Hypothalamus (tissue), 51 donors: ENCODE measurements at places on chromosomes 7 and 10.

DNA sequence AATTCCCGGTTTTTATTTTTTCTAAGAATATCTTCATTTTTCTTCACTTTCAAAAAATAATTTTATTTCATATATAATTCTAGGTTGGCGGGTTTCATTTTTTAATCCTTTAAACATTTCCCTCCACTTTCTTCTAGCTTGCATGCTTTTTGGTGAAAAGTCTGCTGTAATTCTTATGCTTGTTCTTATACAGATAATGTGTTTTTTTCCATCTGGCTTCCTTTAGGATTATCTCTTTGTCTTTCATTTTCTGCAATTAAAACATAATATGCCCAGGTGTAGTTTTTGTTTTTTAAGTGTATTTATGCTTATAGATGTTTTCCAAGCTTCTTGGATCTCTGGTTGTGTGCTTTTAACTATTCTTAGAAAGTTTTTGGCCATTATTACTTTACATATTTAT lies 341.3 kb upstream of the SEMA3C start:
- DNase-seq = no peak

- no peak for DNase-seq
Measured at GRCh38 chr10:117255835-117256460, 15.0 kb downstream of the SLC18A2 start.

- DNase-seq = no peak
Measured at GRCh38 chr7:37816922-37817590, 31.3 kb upstream of the NME8 start.

- DNase-seq = no peak
Measured at GRCh38 chr7:139186146-139186545, 44.9 kb upstream of the UBN2 start.

DNA sequence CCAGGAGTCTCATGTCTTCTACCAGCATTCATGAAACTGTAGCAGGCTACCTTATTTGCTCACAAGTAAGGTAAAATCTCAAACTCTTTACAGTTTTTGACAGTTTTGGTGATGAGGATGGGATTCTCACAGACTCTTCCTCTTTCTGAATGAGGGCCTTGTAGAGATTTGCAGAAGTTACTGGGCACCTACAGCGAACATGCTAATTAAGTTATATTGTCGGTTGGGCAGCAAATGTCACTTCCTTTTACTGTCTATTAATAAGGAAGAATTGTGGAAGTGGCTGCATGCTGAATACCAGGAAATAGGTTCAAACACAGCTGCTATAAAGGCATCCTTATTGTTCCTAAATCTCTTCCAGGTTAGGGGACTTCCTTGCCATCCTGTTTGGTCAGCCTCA lies 189.6 kb downstream of the DNAJC1 start:
- no peak for DNase-seq

DNA sequence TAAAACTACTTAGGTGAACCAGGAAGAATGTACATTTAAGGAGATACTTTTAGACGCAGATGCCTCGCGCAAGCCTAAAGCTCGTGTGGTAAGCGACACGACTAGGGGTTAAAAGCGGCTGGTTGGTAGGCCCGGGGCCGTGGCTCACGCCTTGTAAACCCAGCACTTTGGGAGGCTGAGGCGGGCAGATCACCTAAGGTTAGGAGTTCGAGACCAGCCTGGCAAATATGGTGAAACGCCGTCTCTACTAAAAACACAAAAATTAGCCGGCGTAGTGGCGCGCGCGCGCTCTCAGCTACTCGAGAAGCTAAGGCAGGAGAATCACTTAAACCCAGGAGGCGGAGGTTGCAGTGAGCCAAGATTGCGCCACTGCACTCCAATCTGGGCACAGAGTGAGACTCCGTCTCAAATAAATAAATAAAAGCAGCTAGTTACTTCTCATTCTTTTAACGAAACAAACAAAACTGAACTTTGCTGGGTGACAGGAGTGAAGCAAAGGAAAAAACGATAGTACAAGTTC lies 879 bp downstream of the NUDT5 start:
- peak; percentile 1 for DNase-seq

GRCh38 chr10:1190052-1190395 lies 133.8 kb downstream of the WDR37 start:
- no peak for DNase-seq

DNA sequence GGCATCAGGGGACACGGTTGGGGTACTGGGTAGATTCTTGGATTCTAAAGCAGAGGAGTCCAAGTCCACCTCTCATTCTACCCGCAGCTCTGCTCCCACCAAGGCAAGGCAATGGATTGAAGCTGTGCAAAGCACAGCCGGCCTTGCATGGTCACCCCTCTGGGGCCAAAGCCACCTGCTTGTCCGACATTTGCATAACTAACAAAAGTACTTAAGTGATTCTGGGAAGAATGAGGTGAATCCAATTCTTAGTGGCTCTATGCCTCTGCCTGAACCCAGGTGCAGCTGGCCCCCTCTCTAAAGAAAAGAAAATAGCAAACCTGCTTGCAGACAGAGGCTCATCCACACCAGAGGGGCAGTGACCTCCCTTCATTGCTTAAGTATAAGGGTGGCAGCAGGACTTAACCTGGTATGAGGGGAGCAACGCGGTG lies 10.7 kb upstream of the COBL start:
- DNase-seq = no peak

- no peak for DNase-seq
Measured at GRCh38 chr7:7719236-7719635, 829 bp upstream of the RPA3 start.

- DNase-seq = no peak
Measured at GRCh38 chr7:97460433-97460832, 271.5 kb upstream of the TAC1 start.

- no peak for DNase-seq
Measured at GRCh38 chr10:46306516-46307184, 19.9 kb downstream of the ANTXRL start.

GRCh38 chr10:84194424-84195043 lies at the start of gene CDHR1:
CDHR1 (plus strand) TSS chr10:84194537; CDS start chr10:84194761, 224 bp downstream.
- no peak for DNase-seq

GRCh38 chr7:133947458-133948254 lies 179.5 kb upstream of the LRGUK start:
- no peak for DNase-seq

- no peak for DNase-seq
Measured at GRCh38 chr7:157526913-157527634, 190.3 kb downstream of the DNAJB6 start.

GRCh38 chr7:76142861-76143260 lies 58.8 kb upstream of the SRRM3 start:
- no peak for DNase-seq

GRCh38 chr7:133330085-133330484 lies 77.2 kb downstream of the EXOC4 start:
- DNase-seq = no peak

- DNase-seq = no peak
Measured at GRCh38 chr10:129345763-129346162, 121.3 kb upstream of the MGMT start.

DNA sequence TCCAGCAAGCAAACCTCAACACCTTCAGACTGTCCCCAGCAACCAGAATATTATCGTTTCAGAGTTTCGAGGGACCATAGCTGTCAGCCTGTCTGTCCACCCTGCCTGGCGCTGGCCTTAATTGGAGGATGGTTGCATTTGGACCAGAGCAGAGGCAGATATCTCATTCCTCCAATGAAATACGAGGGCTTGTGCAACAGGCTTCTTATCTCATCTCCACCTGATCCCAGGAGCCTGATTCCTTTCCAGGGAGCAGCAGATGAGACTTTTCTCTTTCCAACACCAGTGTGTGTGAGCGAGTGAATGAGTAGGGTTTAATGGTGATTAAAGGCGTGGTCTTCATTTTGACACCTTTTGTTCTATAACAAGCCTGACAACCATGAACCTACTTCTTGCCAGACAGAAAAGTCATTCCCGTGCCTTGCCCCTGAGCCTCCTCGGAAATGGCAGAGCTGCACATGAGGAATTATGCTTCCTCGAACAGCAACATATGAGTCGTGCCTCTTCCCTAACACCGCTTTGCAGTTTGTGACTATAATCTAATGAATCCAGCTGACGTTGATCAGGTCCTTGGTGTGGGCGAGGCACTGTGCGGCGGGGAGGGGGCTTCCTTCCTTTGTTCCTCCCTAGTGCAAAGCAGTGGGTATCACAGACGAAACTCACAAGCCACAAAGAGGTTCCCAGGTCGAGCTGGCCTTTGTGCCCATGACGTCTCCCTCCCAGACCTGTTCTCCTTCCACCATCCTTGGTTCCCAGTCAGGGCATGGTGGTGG lies 147.4 kb downstream of the CUX1 start:
- DNase-seq = no peak

DNA sequence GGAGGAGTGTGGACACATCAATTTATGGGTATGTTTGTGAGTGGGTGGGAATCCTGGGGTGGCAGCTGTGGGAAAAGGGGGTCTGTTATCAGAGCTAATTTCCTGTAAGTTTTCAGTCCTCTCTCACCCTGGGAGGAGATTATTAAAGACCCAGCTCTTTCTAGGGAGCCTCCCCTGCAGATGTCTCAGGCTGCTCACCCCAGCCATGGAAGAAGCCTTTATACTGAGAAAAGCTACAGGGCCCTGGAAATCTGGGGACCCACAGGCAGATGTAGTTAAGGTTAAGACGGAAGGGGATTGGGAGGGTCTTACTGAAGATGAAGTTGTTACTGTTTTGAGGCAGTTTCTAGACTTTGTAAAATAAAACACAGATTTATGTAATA lies 4.6 kb downstream of the ZNF680 start:
- DNase-seq = no peak

DNA sequence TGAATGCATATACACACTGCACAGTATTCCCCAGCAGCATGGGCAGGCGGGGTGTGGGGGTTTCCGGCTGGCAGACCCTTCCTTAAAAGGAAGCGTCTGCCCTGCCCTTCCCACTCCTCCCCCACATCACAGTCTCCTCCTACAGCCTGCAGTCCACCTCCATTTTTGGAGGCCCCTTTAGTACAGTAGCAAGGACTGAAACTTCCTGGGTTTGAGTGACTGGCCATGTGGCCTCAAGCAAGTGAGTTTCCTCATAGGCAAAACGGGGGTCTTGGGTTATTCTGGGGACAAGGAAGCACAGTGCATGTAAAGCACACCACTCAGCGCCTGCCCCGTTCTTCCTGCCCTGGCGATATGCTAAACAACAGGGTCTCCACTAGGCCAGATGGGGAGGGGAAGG lies 62.1 kb upstream of the COL13A1 start:
- no peak for DNase-seq

GRCh38 chr10:97128039-97128492 lies 57.7 kb downstream of the SLIT1 start:
- DNase-seq = no peak

DNA sequence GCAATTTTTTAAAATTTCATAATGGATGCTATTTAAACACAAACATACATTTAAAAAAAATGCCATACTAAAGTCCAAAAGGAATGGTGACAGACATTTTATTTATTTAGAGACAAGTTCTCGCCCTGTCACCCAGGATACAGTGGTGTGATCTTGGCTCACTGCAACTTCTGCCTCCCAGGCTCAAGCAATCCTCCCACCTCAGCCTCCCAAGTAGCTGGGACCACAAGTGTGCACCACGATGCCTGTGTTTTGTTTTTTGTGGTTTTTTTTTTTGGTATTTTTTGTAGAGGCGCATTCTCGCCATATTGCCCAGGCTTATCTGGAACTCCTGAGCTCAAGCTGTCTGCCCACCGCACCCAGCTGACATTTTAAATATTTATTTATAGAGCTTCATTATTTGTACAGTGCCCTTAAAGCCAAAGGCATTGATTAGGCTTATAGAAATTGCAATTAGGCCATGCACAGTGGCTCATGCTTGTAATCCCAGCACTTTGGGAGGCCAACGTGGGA lies 703.5 kb downstream of the AUTS2 start:
- no peak for DNase-seq

DNA sequence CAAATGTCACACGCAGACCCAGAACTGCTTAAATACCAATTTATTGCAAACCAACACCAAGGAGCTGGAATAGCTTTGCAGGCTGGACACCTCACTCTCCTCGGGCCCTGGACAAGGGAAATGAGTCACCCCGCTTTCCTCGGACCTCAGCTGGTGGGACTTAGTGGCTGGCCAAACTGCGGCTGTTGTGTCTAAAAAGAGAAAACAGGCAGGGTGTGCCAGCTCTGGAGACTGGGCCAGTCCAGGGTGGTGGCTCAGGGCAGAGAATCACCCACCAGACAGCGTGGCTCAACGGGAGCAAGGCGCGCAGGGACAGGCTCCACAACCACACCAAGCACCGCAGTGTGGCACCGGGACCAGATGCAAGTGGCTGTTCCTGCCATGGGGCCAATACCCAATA lies 58.2 kb upstream of the CAMK2B start:
- peak; percentile 51 for DNase-seq

GRCh38 chr7:22718200-22718711 lies 8.7 kb upstream of the IL6 start:
- no peak for DNase-seq

DNA sequence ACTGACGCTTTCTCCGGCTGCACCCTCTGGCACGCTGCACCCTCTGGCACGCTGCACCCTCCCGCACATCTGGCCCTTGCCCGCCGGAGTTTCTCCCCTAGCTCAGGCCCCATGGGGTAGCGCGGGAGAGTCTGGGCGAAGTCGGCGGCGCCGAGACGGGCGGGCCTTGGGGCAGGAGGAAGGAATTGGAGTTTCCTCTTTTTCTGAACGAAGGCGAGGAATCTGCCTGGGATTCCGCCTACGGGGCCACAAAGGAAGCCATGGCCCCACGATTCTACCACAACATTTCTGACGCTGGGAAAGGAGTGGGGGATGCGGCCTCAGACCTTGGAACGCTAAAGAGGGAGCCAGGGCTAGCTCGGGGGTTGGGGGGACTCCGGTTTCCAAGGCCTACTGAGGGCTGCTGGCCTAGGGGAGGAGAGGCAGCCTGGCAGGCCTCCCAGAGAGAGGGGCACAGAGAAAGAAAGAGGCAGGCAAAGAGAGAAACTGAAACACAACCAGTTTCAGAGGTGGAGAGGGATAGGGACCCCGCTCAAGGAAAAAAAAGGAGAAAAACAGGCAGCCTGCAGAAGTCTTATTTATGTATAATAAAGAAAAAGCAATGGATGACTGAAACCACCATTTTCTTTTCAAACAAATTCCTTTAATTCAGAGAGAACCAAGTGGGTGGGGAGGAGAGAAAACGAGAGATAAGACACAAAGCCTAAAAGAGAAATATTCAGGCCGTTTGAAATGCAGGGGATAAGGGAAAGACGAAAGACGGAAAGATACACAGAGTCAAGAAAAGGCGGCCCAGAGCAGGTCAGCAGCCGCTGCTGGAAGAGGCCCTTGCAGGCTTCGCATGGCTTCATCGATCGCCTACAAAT lies 4.3 kb downstream of the TLX1 start:
- DNase-seq = no peak

- no peak for DNase-seq
Measured at GRCh38 chr10:84140036-84140379, 699 bp downstream of the GHITM start.

GRCh38 chr7:45869426-45869825 lies 3.5 kb downstream of the CCDC201 start:
- no peak for DNase-seq

DNA sequence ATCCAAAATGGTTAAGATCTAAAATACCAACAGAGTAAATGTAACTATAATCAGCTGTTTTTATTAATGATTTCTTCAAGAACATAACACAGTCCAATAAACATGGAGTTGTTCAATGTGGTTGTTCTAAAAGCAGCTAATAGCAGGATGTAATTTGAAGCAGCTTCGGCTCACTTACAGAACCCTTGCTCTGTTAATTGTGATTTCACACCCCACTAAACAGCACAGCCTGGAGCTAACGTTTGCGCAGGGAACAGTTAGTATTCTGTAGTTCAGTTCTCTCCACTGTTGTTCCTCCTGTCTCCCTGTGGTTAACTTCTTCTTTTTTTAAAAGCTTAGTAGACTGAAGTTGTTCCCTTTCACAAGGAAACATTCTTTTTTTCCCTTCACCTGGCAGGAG lies 104.0 kb downstream of the GRM3 start:
- no peak for DNase-seq
